NCI-H510A (cell line): ENCODE measurements at places on chromosomes 1 and 21.

DNA sequence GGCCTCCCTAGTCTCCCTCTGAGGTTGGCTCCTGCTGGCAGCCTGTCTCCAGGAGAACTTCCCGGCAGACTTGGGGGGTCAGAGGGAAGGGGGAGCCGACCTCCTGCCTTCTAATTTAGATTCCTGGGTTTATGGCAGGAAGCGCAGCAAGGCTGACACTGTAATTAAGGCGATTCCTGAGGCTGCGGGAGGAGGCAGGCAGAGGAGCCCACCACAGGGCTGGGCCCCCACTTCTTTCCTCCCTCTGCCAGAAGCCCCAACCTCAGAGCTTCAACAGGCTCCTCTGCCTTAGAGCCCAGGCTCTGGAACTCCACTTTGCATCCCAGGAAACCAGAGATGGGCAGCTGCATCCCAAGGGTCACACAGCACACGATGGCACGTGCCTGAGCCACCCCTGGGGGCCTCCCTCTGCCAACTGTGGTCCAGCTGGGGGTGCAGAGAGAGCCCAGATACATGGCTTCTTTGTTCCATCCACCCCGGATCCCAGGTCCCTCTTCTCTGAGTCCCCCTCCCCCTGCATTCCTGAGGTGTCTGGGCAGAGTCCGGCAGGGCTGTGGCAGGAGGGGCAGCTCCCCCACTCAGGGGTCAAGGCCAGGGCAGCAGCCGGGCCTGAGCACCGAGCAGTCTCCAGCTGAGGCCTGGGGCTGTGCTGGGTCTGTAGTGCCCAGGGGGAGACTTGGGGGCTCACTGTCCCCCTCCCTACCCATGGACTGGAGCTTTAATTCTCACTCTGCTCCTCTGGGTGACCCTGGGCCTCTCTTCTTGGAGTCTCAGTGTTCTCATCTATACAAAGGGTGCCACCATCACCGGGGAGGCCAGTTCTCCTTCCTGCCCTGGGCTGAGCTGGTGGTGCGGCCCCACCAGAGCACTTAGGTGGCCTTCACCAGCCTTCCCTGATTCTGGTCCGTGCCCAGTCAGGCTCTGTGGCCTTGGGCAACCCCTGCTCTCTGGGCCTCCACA, 39.4 kb upstream of the FAM131C start:
- DNase-seq, result no peak

GRCh38 chr1:117312453-117313138, 54.7 kb upstream of the MAN1A2 start:
- DNase-seq, result no peak

DNA sequence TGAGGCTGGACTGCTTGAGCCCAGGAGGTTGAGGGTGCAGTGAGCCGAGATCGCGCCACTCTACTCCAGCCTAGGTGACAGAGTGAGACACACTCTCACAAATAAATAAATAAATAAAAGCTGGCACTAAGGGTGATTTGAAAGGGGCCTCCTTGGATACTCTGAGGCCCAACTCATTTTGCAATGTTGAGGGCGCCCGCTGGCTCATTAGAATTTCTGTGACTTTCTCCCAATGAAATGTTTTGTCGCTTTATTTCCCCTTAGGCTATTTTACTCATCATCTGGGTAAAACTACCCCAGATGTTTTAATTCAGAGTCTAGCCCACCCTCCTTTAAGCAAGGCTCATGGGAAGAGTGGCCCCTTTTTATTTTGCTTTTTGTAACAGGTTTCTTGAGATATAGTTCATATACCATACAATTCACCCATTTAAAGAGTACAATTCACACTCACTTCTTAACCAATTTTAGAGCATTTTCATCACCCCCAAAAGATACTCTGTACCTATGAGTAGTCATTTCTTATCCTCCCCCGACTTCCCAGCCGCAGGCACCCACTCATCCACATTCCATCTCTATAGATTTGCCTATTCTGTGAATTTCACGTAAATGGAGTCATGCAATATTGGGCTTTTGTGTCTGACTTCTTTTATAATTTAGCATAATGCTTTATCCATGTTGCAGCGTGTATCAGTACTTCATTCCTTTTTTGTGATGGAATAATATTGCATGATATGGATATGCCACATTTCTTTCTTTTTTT, 259.1 kb downstream of the KAZN start:
- DNase-seq, result no peak

- DNase-seq, result no peak
Observed at GRCh38 chr1:107794571-107794970, 170.4 kb downstream of the VAV3 start.
